ENCODE measurements at places on chromosomes 7 and 10.

DNA sequence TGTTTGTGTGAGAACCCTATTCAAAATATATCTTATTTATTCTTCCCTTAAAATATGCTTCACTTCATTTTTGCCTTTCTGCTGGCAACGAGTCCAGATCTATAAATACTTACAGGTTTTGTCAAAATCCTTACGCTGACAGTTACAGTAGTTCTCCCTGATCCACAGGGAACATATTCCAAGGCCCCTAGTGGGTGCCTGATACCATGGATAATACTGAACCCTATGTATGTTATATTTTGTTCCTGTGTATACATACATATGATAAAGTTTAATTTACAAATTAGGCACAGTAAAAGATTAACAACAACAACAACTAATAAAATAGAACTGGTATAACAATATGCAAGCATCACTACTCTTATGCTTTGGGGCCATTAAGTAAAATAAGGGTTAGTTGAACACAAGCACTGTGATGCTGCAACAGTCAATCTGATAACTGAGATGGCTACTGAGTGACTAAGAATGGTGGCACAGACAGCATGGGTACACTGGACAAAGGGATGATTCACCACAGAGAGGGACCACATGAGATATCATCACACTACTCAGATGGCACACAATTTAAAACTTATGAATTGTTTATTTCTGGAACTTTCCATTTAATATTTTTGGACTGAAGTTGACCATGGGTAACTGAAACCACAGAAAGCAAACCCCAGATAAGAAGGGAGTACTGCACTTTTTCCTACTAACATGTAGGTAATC lies 29.4 kb upstream of the PCGF5 start:
- no peak for DNase-seq

GRCh38 chr10:86651021-86651471 lies 3.3 kb upstream of the OPN4 start:
- DNase-seq = no peak

- DNase-seq = no peak
These were observed 11.7 kb downstream of the STAM start for GRCh38 chr10:17655567-17656146.

- DNase-seq = no peak
These were observed 197.5 kb downstream of the ARHGAP21 start for GRCh38 chr10:24526085-24526649.

GRCh38 chr7:140062118-140062527 lies 628 bp downstream of the PARP12 start:
- no peak for DNase-seq

GRCh38 chr10:3895045-3895631 lies 110.1 kb upstream of the KLF6 start:
- DNase-seq = no peak

All from HuH-7.5 (cell line).